ENCODE measurements at places on chromosomes 16 and 17.

GRCh38 chr16:13042291-13042685 is 140.9 kb downstream of the SHISA9 start:
- no peak for DNase-seq

- no peak for DNase-seq
Measured at GRCh38 chr16:89136931-89137330, 34.6 kb upstream of the CDH15 start.

GRCh38 chr17:57010487-57010886 is 32.6 kb downstream of the SCPEP1 start:
- no peak for DNase-seq

GRCh38 chr17:75486151-75486550 is 29.2 kb downstream of the CASKIN2 start:
- DNase-seq, result no peak

- no peak for DNase-seq
Measured at GRCh38 chr16:84672276-84673202, 24.2 kb downstream of the KLHL36 start.

- no peak for DNase-seq
Measured at GRCh38 chr17:60989846-60990245, 312.2 kb downstream of the BCAS3 start.

DNA sequence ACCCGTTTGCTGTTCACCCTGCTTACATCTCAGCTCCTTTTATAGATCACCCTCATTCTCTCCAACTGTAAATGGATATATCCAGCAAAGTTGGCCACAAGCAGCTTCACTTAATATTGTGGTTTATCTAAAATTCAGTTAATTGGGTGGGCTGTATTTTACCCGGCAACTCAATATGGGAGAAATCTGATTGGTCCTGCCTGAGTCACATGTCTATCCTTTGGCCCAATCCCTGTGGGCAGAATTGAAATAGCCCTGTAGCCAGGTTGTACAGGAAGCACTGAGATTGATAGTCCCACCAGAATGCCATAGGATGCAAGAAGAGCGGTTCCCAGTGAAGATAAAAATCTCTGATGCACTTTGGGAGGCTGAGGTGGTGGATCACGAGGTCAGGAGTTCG is 73.2 kb downstream of the AIPL1 start:
- no peak for DNase-seq

- DNase-seq, result no peak
Measured at GRCh38 chr17:47745037-47745380, 12.0 kb downstream of the TBX21 start.

DNA sequence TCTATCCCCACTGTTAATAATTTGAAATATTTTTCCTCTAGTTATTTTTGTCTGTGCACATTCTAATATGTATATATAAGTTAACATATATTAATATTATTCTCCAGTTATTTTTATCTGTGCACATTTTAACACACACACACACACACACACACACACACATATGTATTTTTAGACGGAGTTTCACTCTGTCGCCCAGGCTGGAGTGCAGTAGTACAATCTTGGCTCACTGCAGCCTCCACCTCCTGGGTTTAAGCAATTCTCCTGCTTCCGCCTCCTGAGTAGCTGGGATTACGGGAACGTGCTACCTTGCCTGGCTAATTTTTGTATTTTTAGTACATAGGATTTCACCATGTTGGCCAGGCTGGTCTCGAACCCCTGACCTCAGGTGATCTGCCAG is 12.7 kb downstream of the MIEN1 start:
- no peak for DNase-seq

DNA sequence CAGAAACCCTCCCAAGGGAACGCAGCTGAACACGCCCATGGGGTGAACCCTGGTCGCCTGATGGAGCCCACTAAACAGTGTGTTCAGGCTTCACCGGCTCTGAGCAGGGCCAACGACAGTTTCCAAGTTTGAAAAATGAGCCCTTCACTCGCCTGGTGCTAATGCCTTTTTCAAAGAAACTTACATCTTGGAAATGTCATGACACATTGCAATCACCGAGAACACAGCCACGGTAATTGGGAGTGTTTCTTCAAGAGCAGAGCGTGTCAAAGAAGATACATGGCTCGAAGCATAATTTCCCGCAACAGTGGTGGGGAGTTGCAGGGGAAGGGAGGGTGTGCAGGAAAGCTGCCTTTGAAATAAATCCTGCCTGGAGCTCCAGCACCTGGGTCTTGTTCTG is 463.2 kb downstream of the TMEM114 start:
- no peak for DNase-seq

DNA sequence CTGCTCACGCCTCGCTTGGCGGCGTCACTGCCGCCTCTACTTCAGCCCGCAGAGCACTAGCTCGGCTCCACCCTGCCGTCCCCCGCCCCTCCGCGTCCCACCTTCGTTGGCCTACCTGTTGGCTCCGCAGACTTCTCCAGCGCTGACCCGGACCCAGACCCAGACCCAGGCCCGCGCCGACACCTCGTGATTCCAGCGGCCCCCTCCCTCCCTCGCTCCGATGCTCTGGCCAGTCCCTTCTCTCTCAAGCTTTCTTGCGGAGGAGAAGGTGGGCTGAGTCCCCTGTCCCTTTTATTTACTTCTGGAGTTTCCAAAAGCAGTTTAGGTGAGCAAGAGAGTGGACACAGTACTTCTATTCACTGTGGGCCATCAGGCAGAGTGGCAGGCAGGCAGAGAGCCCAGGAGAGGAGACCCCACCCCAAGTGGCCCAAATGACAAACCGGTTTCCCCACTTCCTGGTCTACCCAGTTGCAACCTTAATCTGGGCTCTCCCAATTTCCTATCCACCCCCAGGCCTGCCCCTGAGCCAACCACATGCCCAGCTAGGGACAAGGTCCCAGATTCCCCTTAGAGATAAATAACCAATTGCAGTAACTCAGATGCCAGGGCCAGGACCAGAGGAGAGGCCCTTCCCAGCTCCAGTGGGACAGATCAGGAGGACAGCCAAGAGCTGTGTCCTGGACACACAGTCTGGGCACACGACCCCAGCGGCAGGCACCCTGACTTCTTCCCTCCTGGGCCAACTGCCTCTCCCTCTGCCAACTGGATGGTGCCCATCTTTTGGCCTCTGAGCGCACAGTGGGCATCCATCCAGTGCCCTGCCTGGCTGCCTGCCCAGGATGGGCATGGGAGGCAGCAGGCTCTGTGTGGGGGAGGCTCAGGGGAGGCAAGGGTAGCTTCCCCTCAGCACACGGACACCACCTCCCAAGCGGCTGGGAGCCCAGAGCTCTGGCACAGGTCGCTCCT is 1.2 kb upstream of the SRCIN1 start:
- DNase-seq, result no peak

DNA sequence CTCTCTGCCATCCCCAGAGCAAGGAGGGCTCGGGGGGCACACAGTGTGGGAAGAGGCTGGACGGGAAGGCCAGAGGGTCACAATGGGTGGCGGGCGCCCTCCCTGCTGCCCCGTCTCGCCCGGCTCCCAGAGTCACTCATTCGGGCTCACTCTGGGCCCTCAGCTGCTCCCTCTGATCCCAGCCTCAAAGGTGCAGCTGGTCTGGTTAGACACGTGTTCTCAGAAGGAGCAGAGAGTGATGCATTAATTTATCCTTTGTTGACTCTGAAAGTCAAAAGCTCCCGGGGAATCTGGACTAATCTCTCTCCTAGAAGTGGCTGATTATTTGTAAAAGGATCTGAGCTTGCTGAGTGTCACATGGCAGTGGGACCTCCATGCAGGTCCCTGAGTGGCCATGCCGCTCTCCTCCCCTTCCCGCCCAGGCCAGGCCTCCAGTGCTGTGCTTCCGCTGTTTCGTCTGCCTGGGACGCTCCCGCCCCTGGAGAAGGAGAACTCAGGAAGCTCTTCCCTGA is 87.5 kb downstream of the SEC14L1 start:
- no peak for DNase-seq

DNA sequence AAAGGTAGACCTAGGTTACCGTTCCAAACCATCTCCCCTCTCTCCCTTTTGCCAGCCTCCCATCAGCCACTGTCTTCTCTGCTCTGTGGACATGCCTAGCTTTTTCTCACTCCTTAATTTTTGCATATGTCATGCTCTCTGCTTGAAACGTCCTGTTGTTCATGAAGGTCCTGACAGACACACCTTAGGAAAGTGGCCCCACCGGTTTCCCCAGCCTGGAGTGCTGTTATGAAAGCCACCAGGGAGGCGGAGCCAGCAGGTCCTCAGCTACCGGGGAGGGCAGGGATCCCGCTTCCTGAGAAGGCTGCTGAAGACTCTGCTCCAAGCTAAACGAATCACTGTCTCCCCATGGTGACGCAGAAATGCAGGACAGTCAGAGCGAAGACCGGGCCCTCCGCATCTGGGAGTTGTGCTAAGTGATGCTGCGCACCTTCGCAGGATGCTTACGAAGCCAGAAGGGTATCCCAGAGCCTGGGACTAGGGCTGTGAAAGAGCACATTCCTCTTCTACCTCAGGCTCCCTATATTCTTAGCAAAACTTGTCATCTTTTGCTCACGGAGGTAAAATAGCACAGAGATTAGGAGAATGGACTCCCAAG is 2.3 kb upstream of the SLC16A11 start:
- DNase-seq, result no peak

- no peak for DNase-seq
Measured at GRCh38 chr16:24348545-24349290, 92.6 kb downstream of the CACNG3 start.

- DNase-seq, result no peak
Measured at GRCh38 chr17:39752241-39752881, 14.6 kb downstream of the GRB7 start.

DNA sequence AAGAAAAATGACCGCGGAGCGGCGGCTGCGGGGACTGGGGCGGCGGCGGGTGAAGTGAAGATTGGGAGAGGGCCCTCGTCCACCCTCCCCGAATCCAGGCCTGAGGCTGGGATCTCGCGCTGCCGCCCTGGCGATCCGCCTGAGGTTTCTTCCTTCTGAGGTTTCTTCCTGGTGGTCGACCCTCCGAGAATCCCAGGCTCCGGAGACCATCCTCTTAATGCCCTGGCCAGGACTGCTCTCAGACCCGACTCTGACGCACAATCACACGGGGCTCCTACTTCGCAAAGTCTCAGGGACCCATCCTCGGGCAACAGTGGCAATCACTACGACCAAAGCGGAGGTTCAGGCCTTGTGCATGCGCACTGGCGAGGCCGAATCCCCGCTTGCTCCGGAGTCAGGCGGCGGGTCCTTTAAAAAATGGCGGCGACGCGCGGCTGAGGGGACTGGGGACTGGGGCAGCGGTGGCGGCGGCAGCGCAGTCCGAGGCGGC is 18.0 kb upstream of the KCNJ18 start:
- no peak for DNase-seq

- DNase-seq, result no peak
Measured at GRCh38 chr17:5591966-5592365, 7.7 kb upstream of the NLRP1 start.

DNA sequence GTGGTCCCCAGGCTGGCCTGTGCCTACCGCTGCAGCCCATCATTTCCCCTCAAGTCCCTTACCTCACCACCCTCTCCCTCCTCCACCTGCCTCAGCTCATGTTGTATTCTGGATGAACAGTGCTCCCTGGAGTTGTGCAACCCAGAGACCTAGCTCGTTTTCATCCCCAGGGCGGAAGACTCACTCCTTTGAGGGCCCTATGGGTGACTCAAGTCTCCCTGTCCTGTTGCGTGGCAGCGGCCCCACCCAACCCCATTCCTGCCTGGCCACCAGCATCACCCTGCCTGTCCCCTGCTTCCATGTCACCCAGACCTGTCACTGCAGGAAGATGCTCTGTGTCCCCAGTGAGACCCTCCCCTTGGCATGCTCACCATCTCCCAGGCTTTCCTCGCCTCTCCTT is 3.3 kb downstream of the ALOX12B start:
- DNase-seq, result no peak

DNA sequence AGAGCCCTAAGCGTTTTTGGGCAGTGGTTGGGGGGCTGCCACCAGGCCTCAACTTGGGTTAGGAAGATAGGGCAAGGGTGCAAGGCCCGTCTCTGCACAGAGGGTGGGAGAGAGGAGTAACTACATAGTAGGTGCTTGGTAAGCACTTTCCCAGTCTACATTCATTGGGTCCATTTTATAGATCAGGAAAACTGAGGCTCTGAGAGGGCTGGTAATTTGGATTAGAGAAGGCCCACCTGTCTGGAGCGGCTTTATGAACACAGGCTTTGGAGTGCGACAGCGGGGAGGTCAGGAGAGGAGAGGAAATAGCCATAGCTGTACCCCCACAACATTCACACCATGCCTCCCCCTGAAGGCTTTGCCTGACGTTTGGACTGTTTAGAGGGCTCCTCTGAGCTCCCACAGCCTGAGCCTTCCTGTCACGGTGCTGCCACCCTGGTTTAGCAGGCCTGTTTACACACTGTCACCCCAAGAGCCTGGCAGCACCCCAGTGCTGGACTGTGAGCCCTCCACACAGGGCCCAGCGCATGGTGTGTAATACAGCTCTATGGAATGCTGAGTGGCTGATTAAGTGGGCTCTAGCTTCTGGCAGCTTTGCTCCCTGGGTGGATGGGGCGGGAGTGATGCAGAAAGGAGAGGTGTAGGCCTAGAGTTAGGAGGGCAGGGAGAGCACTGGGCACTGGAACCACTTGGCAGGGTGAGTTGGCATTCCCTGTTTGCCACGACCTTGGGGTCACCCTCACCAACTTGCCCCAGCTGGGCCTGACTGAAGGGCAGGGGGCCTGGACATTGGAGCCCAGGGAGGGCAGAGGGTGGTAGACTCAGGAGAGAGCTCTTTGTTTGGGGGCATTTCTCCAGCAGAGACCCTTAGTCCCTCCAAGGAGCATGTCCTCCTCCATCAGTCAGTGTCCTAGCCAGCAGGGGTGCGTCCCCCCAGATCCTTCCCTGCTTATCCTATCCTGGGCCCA is 73.7 kb downstream of the RAI1 start:
- DNase-seq, result no peak

GRCh38 chr17:38460716-38461630 is 32.7 kb downstream of the ARHGAP23 start:
- DNase-seq, result no peak

DNA sequence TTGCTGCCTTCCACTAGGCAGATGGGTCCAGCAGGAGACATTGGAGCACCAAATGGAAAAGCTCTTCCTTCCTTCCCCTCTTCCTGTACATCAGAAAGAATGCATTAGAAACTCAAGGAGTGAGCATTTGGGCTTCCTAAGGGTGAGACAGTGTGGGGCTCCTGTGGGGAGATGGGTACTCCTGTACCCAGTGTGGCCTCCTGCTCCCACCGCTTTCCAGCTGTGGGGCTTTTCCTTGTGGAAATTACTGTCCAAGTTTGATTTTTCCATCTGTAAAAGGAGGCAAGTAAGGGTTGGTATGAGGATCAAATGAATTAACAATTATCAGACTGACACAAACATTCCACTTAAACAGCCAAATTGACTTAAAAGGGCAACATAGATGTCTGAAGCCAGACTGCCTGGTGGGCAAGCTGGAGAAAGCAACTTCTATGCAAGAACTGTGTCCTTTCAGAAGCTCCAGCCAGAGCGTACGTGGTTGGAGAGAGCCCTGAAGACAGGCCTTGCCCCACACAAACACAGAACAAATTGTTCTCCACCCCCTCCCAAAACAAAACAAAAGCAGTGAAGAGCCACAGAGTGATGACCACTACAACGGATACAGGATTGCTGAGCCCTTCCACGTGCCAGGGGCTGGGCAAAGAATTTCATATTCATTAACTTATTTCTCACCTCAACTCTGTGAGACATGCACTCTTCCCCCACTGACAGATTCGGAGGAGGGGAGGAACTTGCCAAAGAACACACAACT is 23.1 kb upstream of the ALDH3A1 start:
- DNase-seq, result no peak

- DNase-seq, result no peak
Measured at GRCh38 chr16:23803591-23804123, 32.1 kb upstream of the PRKCB start.

- no peak for DNase-seq
Measured at GRCh38 chr16:50360033-50360778, 8.6 kb downstream of the BRD7 start.
